HCEC 1CT (cell line): ENCODE measurements at places on chromosomes 16 and 17.

DNA sequence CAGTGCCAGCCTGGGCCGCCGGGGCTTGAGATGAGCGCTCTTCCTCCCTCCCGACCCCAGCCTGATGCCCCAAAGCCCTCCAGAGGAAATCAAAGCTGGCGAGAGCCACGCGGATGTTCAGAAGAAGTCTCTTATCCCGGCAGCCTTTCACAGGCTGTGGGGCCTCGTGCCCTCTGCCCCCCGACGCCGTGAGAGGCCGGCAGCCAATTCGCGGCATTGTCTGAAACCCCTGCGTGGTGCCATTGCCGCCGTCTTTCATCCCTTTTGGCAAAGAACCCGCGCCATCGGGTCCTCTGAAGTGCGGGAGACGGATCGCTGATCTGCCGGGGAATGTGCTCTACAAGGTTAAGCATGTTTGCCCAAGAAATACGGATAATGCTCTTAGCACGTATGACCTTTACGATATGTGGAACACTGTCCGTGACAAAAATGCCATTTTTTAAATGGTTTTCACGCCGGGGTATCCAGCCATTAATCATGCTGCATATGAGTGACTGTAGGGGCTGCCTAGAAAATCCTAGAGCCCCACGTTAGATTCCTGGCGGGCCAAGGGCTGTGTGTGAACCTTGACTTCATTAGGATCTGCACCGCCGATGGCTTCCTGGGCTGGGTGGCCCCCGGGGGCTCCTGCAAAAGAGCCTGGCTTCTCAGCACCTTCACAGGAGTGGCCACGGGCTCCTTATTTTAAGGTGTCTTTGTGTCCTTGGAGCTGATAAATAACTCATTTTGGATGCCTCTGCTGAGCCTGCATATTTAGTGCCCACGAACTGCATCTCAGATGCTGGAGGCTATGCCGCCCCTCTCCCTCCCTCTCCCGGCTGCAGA is 165.1 kb upstream of the TNRC6C start:
- DNase-seq, result no peak

DNA sequence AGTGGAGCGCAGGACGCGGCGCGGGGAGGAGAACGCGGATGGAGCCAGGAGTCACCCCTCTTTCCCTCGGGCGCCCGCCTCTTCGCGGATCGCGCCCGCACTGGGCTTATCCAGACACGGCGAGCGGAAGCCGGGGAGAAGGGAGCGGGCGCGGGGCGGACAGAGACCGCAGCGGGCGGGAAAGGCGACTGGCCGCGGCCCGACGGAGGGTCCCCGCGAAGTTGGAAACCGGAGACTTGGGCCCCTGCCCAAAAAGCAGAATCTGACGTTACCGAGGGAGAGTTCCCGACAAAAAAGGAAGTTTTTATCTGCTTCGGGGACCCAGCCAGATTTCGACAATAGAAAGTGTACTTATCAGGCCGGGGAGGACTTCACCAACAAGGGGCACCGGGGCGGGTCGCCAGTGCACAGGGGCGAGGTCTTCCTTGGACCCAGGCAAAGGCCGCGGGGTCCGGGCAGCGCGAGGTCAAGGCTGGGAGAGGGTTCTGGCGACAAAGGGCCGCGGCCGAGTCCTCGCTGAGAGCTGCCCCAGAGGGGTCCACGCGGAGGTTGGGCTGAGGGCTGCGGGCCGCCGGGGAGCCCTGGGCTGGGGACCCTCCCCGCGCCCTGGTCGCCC is 519 bp downstream of the ST6GALNAC2 start:
- DNase-seq, result peak; percentile 16

DNA sequence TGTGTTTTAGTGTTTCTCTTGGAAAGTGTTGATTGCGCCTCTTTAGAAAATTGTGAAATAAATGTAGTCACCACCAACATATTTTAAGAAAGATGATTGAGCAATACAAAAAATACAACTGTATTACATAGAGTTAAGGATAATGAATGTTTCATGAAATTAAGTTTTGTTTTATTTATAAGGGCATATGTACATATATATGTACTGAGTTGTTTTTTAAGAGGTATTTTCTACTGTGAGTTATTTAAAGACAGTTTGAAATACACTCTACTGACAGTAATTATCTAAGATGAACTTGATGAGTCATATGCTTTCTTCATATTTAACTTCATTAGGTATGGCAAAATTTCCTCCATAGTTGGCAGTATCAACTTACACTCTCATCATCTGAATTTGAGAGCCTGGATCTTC is 411.7 kb downstream of the HS3ST3B1 start:
- peak; percentile 25 for DNase-seq

DNA sequence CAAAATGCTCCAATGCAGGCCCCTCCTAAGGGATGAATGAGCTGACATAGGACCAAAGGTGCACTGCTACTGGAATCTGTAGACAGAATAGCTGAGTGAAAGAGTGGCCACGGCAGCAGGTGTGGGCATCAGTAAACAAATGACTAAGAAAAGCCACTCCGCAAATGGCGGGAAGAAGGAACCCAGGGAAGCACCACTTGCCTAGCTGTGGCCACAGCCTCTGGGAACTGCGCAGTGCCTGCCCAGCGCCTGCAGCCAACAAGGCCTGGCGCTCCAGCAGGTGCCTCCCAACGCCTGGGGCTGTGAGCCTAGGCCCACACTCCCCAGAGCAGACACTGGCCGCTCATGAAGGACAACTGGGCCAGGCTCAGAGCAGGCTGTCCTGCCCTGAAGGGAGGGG is 11.8 kb downstream of the PEMT start:
- no peak for DNase-seq

DNA sequence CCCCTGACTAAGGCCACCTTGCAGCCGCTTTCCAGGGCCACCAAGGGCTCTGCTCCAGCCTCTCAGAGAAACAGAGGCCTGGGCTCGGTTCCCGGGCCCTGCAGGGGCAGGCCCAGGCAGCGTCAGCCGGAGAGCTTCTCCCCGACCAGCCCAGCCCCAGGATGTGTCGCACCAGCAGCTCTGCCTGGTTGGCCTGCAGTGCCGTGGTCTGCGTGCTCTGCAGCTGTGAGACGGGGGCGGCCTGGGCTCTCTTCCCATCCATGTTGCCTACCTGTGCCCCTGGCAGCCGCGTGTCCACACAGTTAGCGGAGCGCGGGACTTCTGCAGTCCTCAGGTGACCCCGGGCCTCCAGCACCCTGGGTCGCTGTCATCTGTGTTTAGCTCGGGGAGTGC is 4.8 kb downstream of the IGFALS start:
- no peak for DNase-seq

DNA sequence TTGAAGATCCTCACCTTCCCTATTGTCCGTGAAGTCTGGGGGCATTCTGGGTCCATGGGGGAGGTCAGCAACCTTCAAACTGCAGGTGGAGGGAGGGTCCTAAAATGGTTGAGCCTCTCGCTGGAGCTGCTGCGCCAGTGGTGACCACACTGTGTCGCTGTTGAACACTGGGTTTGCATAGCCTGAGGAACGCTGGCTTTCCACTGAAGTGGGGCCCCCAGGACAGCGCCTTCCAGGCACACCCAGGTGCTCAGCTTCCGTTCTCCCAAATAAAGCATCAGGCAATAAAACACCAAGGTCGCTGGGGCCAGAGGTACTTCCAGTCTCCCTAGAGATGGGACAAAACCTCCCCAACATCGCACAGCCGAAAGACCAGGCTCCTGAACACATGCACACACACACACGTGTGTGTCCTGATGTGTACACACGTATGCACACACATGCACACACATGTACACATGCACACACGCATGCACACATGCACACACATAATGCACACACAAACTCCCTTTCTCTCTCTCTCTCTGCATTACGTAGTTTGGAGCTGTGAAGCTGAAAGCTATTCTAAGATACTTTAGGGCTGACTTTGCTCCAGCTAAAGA is 120.6 kb downstream of the IRF8 start:
- DNase-seq, result no peak

DNA sequence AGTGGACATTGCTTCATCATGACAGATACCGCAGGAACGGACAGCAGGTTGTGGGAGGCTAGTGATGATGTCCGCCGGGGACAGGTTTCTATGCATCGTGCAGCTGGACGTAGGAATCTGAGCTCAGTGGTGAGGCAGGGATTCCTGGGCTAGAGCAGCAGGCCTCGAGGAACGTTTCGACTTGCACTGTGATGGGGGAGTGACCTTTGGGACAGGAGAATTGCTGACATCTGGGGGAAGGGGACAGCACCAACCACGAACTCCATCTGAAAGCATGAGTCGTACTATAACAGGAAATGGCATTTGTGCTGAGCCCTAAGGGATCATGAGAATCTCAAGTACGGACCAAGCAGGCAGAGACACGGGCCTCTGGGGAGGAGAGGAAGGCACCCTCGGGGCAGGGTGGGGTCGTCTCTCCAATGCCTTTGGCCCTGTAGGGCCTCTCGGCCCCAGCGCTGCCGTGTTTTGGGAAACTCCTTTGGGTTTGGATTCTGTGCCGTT is 65.8 kb upstream of the ENDOV start:
- DNase-seq, result peak; percentile 2

DNA sequence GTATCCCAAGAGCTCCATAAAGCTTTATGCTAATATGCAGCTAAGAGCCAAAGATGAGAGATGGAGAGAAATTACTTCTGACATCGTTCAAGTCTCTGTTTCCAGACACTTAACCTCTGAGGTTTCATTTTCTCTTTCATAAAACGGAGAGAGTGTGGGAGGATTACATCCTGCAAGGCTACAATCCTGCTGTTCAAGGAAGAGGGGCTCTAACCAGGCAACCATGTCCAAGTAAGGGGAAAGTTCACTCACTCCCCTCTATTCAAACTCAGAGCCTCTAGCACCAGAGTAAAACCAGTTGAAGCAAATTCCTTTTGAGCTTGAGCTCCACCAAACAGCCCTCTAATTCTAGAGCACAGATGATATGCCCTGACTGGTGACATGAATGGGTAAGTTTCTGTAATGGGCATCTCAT is 397.4 kb downstream of the NPIPA8 start:
- no peak for DNase-seq

GRCh38 chr16:65600046-65600445 is 478.2 kb upstream of the CDH11 start:
- DNase-seq, result no peak

- no peak for DNase-seq
Measured at GRCh38 chr16:64449506-64449905, 672.4 kb downstream of the CDH11 start.

GRCh38 chr17:79152110-79152509 is 77.5 kb downstream of the ENGASE start:
- no peak for DNase-seq

- no peak for DNase-seq
Measured at GRCh38 chr16:14351647-14352046, 278.4 kb downstream of the PARN start.

DNA sequence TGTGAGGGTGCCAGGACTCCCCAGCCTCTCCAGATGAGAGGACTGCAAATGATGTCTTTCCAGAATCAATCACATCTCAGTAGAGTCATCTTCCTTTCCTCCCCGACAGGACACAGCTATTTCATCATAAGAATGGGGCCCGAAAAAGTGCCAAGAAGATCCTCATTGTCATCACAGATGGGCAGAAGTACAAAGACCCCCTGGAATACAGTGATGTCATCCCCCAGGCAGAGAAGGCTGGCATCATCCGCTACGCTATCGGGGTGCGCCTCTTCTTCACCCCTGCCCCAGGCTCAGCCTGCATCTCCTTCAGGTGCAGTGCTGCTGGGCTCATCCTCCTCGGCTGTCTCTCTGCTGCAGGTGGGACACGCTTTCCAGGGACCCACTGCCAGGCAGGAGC is 14.3 kb downstream of the ITGAD start:
- no peak for DNase-seq

DNA sequence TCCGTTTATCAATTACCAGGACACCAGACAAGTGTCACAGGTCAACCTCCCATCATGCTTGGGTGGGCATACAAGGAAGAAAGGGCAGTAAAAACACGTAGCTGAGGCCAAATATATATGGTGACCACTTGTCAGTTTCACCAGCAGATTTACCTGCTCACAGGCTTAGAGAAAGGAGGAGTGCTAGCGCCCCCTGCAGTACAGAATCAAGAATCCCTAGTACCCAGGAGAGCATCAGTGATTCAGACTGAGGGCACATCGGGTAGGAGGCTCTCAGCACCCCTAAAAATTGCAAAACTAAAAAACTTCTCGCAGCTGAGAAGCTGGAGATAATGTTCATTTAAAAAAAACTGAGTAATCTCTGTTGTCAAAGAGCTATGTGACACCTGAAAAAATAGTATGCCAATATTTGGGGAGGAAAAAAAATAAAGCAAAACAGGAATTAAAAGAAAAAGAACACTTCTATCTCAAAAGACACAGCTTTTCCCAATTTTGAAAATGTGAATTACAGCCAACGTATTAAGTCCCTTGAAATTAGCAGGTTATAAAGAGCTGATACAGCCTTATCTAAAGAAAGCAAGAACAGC is 21.2 kb upstream of the MON1B start:
- DNase-seq, result peak; percentile 19

GRCh38 chr16:4787627-4788482 is at the start of gene SEPTIN12:
Gene SEPTIN12 (minus strand): TSS chr16:4788345. CDS start chr16:4787645, 700 bp downstream.
- no peak for DNase-seq

DNA sequence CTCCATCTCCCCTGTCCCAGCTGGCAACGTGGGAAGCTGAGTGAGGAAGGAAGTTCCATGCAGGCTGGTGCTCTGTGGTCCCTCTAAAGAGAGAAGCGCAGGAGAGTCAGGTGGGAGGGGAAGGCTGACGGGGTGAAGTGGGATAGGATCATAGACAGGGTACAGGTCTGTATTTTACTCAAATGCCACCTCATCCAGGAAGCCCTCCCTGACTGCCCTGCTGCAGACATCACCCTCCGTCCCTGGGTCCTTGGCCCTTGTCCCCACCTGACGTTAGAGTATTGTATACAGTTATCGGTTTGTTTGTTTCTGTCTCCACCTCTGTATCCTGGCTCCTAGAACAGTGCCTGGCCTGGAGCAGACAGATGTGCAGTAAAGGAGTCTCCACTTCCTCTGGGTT is 11.7 kb downstream of the CANT1 start:
- DNase-seq, result no peak

GRCh38 chr16:85017151-85017550 is 5.8 kb upstream of the ZDHHC7 start:
- DNase-seq, result peak; percentile 45

- DNase-seq, result no peak
Measured at GRCh38 chr16:3534126-3534525, 33.3 kb downstream of the CLUAP1 start.

GRCh38 chr16:66292241-66292935 is 74.1 kb upstream of the CDH5 start:
- no peak for DNase-seq

DNA sequence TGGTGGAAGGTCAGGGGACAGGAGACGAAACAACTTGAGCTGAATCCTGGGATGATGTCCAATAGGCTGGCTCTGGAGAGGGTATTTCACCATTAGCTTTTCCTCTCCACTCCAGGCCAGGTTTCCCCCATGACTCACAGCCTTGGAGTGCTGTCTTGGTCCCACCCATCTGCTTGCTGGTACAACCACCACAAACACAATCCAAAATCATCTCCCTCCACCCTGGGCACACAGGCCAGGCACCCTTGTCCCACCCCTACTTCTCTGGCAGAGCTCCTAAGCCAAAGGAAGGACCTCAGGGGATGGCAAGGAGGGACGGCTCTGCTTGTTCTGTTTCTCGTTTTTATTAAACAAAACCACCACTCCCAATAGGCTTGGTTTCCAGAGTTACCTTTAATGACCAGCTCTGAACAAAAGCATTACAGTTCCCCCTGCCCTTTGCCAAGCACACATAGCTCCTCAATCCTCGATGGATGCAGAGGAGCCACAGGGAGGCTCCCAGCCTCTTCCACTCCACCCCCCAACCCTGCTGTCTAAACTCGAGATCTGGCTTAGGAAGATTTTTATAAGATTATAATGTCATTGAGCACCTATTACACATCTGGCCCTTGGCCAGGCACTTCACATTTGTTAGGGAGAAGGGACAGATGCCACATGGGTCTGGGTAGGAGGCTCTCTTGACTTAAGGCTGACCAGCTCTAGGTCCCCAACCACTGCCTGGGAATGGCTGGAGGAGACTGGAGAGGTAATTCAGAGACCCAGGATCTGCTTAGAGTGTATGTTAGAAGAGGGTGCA is 13.3 kb downstream of the CAVIN1 start:
- peak; percentile 90 for DNase-seq
